Vagina (tissue), 2 donors: ENCODE measurements at places on chromosomes 3 and 15. TPM values are rescaled to one million over a fixed set of nuclear protein-coding genes. Genes with fewer than 3 reads are reported as not detected.
A peak's percentile ranks its signal among the peaks of the same experiment; 100 is the strongest.

DNA sequence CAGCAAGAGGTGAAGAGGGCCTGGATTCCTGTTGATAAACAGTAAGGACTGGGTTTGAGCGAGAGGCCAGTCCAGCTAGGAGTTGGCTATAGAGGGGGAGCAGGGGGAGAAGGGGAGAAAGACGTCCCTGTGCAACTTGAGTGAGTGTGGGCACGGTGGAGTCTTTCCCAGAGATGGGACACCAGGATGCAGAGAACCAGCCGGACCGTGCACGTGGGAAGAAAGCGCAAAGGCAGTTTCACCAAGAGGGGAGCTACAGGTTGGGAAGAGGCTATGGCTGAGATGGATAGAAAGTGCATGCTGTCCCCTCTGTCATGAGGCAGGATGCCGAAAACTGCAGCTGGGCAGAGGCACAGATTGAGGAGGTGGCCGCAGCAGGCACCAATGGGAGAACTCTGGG is 96.0 kb upstream of the TLE3 start:
- H3K4me1 ChIP-seq: peaks cover 46% of the 10 kb centered on the region
- no peaks in the 10 kb centered on the region for H3K27me3 ChIP-seq
- H3K27ac ChIP-seq: no peak overlapping the region
- no peak overlapping the region for H3K4me3 ChIP-seq
- no peaks in the 10 kb centered on the region for H3K36me3 ChIP-seq

- H3K4me3 ChIP-seq: no peak overlapping the region
- no peaks in the 10 kb centered on the region for H3K36me3 ChIP-seq
- no peak for DNase-seq
- no peak overlapping the region for H3K27ac ChIP-seq
These were observed 230.6 kb upstream of the PEX5L start for GRCh38 chr3:180267202-180267843.

- peaks cover 38% of the 10 kb centered on the region for H3K4me1 ChIP-seq
- H3K27ac ChIP-seq: peak overlapping the region; percentile 3
- no peaks in the 10 kb centered on the region for H3K27me3 ChIP-seq
These were observed 4.4 kb upstream of the BAHD1 start for GRCh38 chr15:40436116-40436891.

DNA sequence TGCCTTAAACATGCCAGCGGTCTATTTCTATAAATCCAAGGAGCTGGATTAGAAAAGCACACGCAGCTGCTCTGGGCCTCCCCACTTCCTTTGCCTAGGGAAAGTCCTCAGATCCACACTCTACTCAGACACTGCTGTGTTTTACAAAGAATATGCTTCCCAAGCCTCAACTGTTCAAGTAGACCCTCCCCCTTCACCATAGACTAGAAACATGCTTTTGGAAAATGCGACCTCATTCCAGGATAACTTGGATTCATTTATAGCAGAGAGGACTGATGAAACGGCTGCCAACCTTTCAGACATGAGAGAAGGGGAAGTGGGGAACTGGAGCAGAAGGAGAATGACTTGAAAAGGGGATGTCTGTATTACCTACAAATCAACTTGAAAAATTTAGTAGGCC is 64.0 kb downstream of the P3H2 start:
- no peaks in the 10 kb centered on the region for H3K36me3 ChIP-seq
- peaks cover 8% of the 10 kb centered on the region for H3K4me1 ChIP-seq
- DNase-seq: no peak
- no peak overlapping the region for H3K4me3 ChIP-seq
- H3K27ac ChIP-seq: no peak overlapping the region

GRCh38 chr3:112136959-112137693 is 4.1 kb upstream of the GCSAM start:
- no peak overlapping the region for H3K4me3 ChIP-seq
- no peak overlapping the region for H3K27ac ChIP-seq
- H3K27me3 ChIP-seq: no peaks in the 10 kb centered on the region
- no peaks in the 10 kb centered on the region for H3K36me3 ChIP-seq
- H3K4me1 ChIP-seq: no peaks in the 10 kb centered on the region

- no peaks in the 10 kb centered on the region for H3K36me3 ChIP-seq
- no peak for DNase-seq
- peak overlapping the region; percentile 40 for H3K4me3 ChIP-seq
These were observed 36.6 kb upstream of the EPHB3 start for GRCh38 chr3:184524981-184525336.

DNA sequence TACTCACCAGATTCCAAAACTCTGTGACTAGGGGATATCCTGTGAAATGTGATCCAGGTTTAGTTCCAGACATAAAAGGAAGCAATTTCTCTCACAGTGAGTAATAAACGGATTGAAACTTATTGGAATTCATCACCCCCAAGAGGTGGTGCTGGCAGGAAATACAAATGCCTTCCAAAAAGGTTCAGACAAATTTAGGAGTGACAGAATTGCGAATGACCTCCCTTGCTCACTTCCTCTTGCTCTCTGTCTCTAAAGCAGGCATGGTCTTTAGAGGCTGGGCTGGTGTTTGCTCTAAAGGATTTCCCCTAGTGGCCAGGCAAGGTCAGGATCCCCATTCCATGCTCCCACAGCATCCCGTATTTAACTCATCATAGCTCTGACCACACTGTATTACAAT is 449.4 kb upstream of the PPP2R3A start:
- H3K4me3 ChIP-seq: no peak overlapping the region
- no peaks in the 10 kb centered on the region for H3K36me3 ChIP-seq
- no peaks in the 10 kb centered on the region for H3K27me3 ChIP-seq
- DNase-seq: no peak

GRCh38 chr3:114804099-114804498 is 343.0 kb downstream of the ZBTB20 start:
- H3K27me3 ChIP-seq: no peaks in the 10 kb centered on the region
- H3K36me3 ChIP-seq: no peaks in the 10 kb centered on the region
- DNase-seq: no peak
- no peaks in the 10 kb centered on the region for H3K4me1 ChIP-seq
- H3K4me3 ChIP-seq: no peak overlapping the region

GRCh38 chr3:46853441-46854415 is 9.5 kb downstream of the MYL3 start:
- H3K4me1 ChIP-seq: no peaks in the 10 kb centered on the region
- no peak for DNase-seq
- H3K4me3 ChIP-seq: no peak overlapping the region
- H3K27ac ChIP-seq: no peak overlapping the region
- H3K36me3 ChIP-seq: no peaks in the 10 kb centered on the region
- no peaks in the 10 kb centered on the region for H3K27me3 ChIP-seq

GRCh38 chr15:64148581-64148980 is 3.0 kb upstream of the SNX22 start:
- H3K27ac ChIP-seq: no peak overlapping the region
- H3K27me3 ChIP-seq: no peaks in the 10 kb centered on the region
- H3K4me1 ChIP-seq: peaks cover 26% of the 10 kb centered on the region

DNA sequence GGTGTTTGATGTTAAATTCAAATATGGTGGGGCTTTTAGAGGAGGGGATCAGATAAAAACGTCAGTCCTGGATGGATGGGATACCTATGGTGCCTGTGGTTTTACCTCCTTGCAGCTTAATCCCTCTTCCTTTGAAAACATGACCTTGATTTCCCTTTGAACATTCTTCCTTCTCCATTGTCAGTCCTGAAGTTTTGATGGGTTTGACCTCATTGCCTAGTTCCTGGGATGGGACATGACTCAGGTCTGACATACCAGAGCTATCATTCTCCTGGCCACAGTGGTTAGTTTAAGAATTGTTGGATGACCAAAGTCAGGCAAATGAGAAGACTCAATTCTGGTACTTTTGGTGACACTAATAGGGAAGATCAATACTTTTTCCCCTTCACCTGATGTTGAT is 87.2 kb downstream of the PRICKLE2 start:
- DNase-seq: no peak
- H3K4me3 ChIP-seq: no peak overlapping the region
- no peak overlapping the region for H3K27ac ChIP-seq
- H3K4me1 ChIP-seq: peaks cover 48% of the 10 kb centered on the region

GRCh38 chr3:177382944-177383343 is 185.7 kb upstream of the TBL1XR1 start:
- no peaks in the 10 kb centered on the region for H3K36me3 ChIP-seq
- no peak overlapping the region for H3K27ac ChIP-seq
- no peak overlapping the region for H3K4me3 ChIP-seq
- no peak for DNase-seq

DNA sequence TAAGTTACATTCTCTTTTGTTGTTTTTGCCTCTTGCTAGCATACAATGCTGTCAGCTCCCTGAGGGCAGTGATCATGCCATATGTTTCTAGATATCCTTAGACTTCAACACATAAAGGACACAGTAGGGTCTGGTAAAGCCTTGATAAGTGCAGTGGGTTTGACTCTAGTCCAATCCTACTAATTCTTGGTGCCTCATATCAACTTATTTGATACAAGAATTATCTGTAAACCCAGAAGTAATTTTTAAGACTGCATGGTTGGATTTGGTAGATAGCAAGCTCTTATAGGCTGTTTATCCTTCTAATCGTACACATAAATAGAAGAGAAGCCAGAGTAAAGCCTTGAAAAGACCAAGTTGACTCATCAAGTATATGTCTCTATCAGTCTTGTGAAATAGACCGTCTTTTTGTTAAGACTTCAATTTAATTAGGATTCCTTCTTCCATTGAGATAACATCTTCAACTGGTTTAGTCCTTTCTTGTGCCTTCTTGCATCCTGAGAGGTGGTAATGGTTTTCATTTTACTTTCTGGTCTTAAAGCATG is 265.6 kb upstream of the CDIN1 start:
- DNase-seq: no peak
- no peaks in the 10 kb centered on the region for H3K36me3 ChIP-seq
- no peaks in the 10 kb centered on the region for H3K4me1 ChIP-seq
- H3K27ac ChIP-seq: no peak overlapping the region

- no peaks in the 10 kb centered on the region for H3K27me3 ChIP-seq
- no peak for DNase-seq
- no peak overlapping the region for H3K27ac ChIP-seq
These were observed 29.1 kb downstream of the TMEM44 start for GRCh38 chr3:194604126-194604525.

DNA sequence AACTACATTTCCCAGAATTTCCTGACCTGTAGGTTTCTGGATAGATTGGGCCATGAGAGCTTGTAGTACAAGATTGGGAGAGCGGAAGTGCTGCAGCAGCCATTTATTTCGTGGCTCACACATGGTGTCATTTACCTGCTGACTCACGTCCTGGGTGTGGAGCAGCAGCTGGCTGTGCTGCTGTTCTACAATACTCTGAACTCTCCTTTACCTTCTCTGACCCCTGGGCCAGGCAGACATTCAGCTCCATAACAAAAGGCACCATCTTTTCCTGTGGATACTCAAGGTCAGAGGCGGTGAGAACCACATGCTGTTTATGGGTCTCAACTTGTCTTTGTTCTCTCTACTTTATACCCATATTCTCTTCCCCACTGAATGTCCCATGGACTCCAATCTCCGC is 490.2 kb downstream of the IGSF11 start:
- H3K4me3 ChIP-seq: no peak overlapping the region
- no peak overlapping the region for H3K27ac ChIP-seq
- H3K4me1 ChIP-seq: no peaks in the 10 kb centered on the region
- DNase-seq: no peak
- no peaks in the 10 kb centered on the region for H3K27me3 ChIP-seq

GRCh38 chr3:65828706-65829105 is 210.0 kb downstream of the MAGI1 start:
- H3K4me3 ChIP-seq: no peak overlapping the region
- no peak overlapping the region for H3K27ac ChIP-seq
- no peaks in the 10 kb centered on the region for H3K27me3 ChIP-seq
- no peak for DNase-seq
- no peaks in the 10 kb centered on the region for H3K36me3 ChIP-seq

GRCh38 chr15:84001037-84001436 is 234.5 kb upstream of the GOLGA6L4 start:
- H3K4me3 ChIP-seq: no peak overlapping the region
- DNase-seq: no peak
- H3K4me1 ChIP-seq: no peaks in the 10 kb centered on the region
- no peaks in the 10 kb centered on the region for H3K36me3 ChIP-seq

- H3K36me3 ChIP-seq: no peaks in the 10 kb centered on the region
- H3K4me1 ChIP-seq: no peaks in the 10 kb centered on the region
- H3K4me3 ChIP-seq: no peak overlapping the region
- no peaks in the 10 kb centered on the region for H3K27me3 ChIP-seq
- peak overlapping the region; percentile 50 for H3K27ac ChIP-seq
These were observed 34.9 kb upstream of the ZNF385D start for GRCh38 chr3:21785765-21786437.

GRCh38 chr3:180973543-180973942 is 16.0 kb downstream of the DNAJC19 start:
- DNase-seq: no peak
- no peaks in the 10 kb centered on the region for H3K27me3 ChIP-seq
- H3K4me1 ChIP-seq: no peaks in the 10 kb centered on the region
- no peak overlapping the region for H3K27ac ChIP-seq

GRCh38 chr3:136949708-136950107 is 8.1 kb upstream of the IL20RB start:
- peaks cover 7% of the 10 kb centered on the region for H3K36me3 ChIP-seq
- no peak overlapping the region for H3K27ac ChIP-seq
- DNase-seq: no peak

DNA sequence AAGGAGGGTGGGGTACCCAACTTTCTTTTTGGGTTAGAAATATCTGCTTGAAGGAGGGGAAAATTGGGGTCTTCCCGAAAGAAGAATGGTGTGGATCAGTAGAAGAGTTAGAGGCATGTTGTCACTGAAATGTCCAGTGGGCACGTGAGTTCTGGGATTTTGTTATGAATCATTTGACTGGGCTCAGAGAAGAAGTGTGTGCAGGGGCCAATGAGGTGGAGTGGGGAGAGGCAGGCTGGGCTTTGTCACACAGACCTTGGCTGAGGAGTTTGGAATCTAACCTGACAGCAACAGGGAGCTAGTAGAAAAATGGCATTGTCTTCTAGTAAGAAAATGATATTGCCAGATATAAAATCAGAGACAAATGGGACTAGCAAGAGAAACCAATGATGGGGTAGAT is 436.8 kb downstream of the MFSD1 start:
- no peak overlapping the region for H3K4me3 ChIP-seq
- no peak for DNase-seq
- H3K4me1 ChIP-seq: no peaks in the 10 kb centered on the region
- H3K27ac ChIP-seq: no peak overlapping the region
- no peaks in the 10 kb centered on the region for H3K27me3 ChIP-seq
- no peaks in the 10 kb centered on the region for H3K36me3 ChIP-seq

Gene GOLGA6L7
- not detected for total RNA-seq

Gene VGLL3
- total RNA-seq: 17.7 TPM

Gene GPR176
- total RNA-seq: 5.4 TPM

Gene CCR2
- total RNA-seq: 1.2 TPM

Gene KCTD6
- 19.6 TPM for total RNA-seq

Gene CLDN18
- not detected for total RNA-seq

Gene AGTR1
- 12.0 TPM for total RNA-seq

Gene DNASE1L3
- 13.3 TPM for total RNA-seq

Gene SI
- not detected for total RNA-seq
